Bronchial epithelial cell (primary cell): ENCODE measurements at places on chromosomes 12 and 14. TPM values are rescaled to one million over a fixed set of nuclear protein-coding genes. Genes with fewer than 3 reads are reported as not detected.
A peak's percentile ranks its signal among the peaks of the same experiment; 100 is the strongest.

The PRIM1 gene
- total RNA-seq = 3.2 and 3.7 TPM in 2 replicates

The EIF2B1 gene
- total RNA-seq = 36.4 and 47.4 TPM in 2 replicates

The HIP1R gene
- total RNA-seq = 36.1 TPM in 2 replicates

DNA sequence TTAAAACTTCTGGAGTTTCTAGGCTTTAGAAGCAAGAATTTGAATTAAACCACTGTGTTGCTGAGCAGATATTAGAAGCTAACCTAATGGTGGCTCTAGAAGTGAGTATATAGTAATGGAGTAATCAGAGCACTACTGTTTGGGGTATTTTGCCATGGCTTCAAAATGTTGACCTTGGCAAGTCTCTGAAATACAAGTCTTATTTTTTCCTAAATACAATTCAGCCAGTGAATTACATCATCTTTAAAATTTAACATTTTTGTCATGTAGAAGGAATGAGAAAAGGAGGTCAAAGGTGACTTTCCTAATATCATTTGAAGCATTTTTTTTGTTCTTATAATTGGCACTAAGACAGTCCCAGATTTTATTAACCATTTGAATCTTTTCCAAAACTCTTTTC lies 25.2 kb downstream of the PMCH start:
- no peak for DNase-seq

GRCh38 chr14:90641168-90641567 lies 175.1 kb downstream of the TTC7B start:
- no peak for DNase-seq

- DNase-seq = no peak
These were observed 61.9 kb upstream of the ARHGAP5 start for GRCh38 chr14:32015166-32015565.

- DNase-seq = no peak
These were observed 1.7 kb upstream of the GPR68 start for GRCh38 chr14:91246051-91246852.

GRCh38 chr14:101723061-101723595 lies 38.4 kb upstream of the PPP2R5C start:
- no peak for DNase-seq

- peak; percentile 80 for DNase-seq
These were observed 3.5 kb upstream of the RHOJ start for GRCh38 chr14:63200767-63201166.

- DNase-seq = peak; percentile 5
These were observed 181.6 kb upstream of the FOXN3 start for GRCh38 chr14:89598548-89599186.

GRCh38 chr12:6192604-6193380 lies 7.4 kb upstream of the CD9 start:
- no peak for DNase-seq

GRCh38 chr12:102512523-102512922 lies 32.2 kb upstream of the IGF1 start:
- DNase-seq = no peak

GRCh38 chr14:58571769-58572472 lies 65.8 kb upstream of the DACT1 start:
- DNase-seq = peak; percentile 56

GRCh38 chr14:73795466-73795865 lies 56.2 kb upstream of the PTGR2 start:
- DNase-seq = no peak

DNA sequence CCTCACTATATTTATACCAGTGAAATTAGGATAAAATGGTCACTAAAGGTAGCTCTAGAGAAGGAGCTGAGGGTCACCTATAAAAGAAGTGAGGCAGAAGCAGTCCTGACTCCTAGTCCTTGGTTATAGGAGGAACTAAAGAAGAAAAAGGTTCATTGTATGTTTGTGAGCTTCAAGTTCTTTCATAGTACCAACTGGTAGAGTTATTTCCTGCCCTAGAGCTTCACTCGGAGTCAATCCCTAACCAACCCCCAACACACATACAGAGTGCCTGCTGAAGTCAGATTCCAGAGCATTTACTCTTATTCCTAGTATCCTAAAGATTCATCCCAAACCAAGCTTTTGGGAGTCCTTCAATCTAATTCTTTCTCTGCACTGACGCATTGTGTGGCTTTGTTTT lies 29.3 kb upstream of the FRMD6 start:
- DNase-seq = no peak

GRCh38 chr14:21712036-21712435 lies 38.4 kb upstream of the OR4E1 start:
- DNase-seq = no peak

- DNase-seq = no peak
These were observed 126.3 kb downstream of the ANO6 start for GRCh38 chr12:45342171-45342570.
